ENCODE measurements at places on chromosomes 3 and 15.

DNA sequence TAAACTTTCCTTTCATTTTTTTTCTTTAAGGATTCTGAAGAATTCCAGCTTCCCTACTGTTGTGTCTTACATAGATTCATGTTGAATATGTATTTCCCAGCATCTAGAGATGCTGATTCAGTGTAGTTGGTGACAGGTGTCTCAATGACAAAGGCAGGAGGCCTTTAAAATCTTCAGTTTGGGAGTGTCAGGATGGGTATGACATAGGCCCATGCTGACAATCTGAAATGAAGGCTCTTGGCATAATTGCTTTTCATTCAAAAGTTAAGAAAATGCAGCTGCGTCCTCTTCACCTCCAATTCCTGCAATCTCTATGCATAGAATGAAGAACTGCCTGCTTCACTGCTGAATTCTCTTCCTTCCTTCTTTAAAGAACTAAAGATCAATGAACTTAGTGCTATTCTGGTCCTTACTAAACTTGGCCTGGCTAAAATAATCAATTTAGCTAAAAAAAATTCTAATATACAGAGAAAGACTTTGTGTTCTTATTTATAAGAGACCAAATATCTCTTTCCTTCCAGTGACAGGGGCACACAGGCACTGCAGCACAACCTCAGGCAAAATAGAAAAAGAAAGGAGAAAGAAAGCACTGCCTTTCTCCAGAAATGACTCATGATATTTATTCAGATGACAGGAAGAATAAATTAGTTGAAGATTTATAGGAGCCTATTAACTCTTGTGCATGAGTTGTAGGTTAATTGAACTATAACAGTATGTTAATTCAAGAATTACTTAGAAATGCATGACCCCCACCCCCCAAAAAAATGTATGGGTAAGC, 152.6 kb upstream of the GBE1 start:
- no peak for DNase-seq

- no peak for DNase-seq
Measured at GRCh38 chr3:37520907-37521341, 340.8 kb upstream of the CTDSPL start.

DNA sequence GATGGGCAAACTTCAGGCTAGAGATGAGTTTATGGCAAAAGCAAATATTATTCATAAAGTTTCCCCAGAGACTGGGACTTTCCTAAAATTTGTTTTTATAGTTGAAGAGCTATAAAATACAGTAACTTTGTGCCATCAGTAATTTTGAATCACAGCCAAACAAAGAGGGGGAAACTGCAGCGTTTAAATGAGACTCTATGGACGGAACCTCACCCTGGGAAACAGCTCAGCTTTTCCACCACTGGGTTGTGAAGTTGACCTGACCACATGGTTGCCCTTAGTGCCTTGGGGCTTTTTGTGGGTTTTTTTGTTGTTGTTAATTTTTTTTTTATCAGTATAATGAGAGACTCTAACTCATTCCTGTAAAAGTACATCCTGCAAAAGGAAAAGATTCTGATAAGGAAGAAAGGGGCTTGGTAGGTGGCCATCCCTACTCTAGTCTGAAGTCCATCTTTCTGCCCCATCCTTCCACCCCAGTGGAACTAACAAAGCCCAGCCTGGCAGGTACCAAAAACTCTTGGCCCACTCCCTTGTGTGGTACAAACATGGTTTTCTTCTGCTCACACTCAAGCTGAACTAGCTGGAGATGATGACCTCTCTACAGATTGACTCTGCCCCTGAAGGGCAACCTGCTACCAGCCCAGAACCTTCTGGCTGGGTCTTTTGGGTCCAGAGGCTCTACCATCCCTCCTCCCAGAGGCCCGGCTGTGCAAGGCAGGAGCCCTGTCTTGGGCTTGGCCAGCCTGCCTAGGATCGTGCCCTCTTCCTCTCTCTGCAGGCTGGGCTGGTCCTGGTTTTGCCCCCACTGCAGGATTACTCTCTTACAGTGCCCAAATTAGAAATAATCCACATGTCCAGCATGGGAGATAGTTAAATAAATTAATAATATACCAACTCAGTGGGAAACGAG, 41.2 kb downstream of the RLBP1 start:
- DNase-seq, result no peak

- no peak for DNase-seq
Measured at GRCh38 chr3:34056181-34056910, 257.9 kb downstream of the PDCD6IP start.

- no peak for DNase-seq
Measured at GRCh38 chr15:95549168-95549738, 781.2 kb upstream of the NR2F2 start.

GRCh38 chr3:21356402-21356801, 394.6 kb downstream of the ZNF385D start:
- no peak for DNase-seq

DNA sequence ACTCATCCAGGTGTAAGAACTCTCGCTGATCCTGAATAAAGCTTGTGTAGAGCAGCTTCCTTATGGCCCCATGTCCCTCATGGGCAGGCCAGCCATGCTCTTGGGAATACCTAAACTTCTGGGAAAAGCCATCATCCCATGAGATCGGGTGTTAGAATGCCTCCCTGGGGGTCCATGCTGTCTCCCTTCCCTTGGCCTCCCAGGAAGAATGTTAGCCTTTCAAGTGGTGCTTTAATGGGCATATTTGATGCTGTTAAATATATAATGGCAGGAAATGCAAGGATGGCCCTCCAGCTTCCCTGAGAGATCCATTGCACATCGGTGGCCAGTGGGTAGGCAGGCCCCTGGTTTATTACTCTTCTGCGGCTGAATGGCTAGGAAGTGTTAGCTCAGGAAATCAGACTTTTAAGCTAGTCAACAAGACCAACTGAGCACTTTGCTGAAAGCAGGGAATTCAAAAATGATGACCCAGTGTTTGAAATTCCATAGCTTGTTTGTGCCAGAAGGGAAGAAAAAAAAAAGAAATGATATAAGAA, 60.5 kb upstream of the LRTM1 start:
- DNase-seq, result no peak

- DNase-seq, result no peak
Measured at GRCh38 chr15:50425219-50425618, 1.0 kb downstream of the USP8 start.

GRCh38 chr15:40379374-40379773, 3.1 kb upstream of the KNSTRN start:
- no peak for DNase-seq

DNA sequence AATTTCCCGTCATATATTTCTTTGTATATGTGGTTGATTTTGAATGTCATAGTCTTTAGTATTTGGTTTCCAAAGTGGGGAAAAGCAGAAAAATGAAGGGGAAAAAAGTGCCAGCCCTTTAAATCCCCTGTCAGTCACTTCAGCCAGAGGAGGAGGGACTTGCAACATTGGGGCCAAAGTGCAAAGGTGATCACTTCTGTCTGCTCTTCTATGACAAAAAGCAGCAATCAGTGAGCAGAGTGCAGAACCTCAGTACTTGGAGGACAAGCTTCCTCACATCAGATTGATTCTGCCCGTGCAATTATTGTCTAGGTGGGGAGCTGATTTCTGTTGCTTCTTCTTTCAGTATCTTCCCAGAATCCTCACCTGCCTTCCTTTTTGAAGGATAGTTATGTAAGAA, 60.0 kb downstream of the STT3B start:
- DNase-seq, result no peak

DNA sequence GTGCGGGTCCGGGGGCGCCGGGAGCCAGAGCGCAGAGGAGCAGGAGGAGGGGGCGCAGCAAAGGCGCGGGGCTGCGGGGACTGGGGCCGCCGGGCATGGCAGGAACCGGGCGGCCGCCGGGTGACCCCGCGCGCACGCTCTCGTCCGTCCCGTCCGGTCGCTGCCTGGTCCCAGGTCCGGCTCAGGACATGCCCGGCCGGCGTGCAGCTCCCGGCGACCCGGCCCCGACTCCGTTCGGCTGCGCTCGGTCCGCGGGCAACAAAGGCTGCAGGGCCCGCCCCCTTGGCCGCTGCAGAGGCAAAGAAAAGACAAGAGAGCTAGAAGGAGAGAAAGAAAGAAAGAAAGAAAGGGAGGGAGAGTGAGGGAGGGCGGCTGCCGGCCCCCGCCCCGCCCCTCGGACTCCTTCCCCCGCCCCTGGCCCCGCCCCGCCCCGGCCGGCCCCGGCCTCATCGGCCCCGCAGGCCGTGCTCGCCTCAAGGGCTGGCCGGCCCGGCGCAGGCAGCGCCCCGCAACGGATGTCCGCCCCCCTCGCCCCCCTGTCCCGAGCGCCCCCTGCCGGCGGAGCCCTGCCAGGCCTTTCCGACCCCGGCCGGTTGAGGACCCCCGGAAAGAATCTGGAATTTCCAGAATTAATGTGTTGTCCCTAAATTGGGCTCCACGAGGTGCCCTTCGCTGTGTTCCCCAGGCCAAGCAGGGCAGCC, at the start of gene ADAMTS7:
ADAMTS7 (minus strand) TSS at position 341 of the 701 bp plus-strand sequence; CDS start at position 97, 244 bp downstream.
- DNase-seq, result peak; percentile 24

DNA sequence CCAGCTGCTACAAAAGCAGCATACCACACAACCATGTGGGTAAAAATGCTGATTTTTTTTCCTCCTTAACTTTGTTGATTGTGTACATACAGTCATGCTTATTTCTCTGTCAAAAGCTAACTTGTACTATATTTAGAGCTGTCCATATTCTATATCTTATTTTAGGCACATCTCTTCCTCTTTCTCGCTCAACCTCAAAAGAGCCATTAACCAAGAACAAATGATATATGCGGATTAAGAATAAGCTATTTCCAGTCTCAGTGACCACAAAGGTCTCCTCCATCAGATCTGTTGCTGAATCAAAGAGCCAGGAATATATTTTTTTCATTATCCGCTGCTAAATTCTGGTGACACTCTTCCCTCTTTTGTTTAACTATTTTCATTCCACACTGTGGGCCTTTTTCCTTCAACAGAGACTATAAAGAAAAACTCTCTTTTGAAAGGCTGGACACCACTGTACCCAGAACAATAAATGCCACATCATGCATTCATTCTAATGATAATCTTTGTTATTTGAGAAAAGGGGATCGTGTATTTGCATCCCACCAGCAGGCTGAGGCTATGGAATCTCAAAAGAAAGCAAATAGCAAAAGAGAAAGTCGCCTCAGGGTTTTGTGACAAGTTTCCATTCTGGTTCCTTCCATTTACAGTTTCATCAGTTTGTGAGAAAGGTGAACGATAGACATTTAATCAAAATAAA, 8.0 kb downstream of the TMEM212 start:
- DNase-seq, result no peak

- DNase-seq, result no peak
Measured at GRCh38 chr3:67509471-67510075, 144.8 kb downstream of the SUCLG2 start.

- peak; percentile 56 for DNase-seq
Measured at GRCh38 chr15:92667287-92667904, 11.8 kb upstream of the FAM174B start.

DNA sequence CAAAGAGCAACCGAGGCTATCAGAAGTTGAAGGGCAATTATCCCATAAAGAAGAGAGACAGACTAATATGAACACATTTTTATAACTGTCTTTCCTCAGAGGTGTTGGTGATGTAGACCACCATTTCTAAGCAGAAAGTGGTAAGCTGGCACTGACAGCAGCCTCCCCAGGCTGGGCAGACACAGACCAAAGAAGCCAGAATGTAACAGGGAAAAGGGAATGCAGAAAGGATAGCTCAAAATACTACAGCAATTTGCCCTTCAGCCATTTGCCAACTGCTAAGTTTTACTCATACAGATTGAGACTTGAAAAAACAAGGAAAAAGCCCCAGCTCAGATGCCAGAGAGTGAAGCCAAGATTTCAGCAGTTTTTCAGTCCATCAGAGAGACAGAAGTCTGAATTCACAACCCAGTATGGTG, 73.5 kb upstream of the ABI3BP start:
- DNase-seq, result no peak

- DNase-seq, result peak; percentile 64
Measured at GRCh38 chr3:160860346-160860745, 104.3 kb downstream of the PPM1L start.

DNA sequence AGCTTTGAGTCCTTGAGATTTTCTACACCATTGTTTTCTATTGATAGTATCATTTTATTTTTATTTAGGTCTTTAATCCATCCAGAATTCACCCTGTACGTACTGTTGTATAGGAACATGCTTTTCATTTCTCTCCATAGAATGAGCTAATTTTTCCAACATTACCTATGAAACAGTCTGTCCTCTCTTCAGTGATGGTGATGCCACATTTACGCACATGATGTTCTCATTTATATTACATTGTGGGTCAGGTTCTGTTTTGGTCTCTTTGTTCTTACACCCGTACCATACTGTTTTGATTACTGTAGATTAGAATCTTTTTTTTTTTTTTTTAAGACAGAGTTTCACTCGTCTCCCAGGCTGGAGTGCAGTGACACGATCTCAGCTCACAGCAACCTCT, 17.7 kb upstream of the VWA5B2 start:
- no peak for DNase-seq

DNA sequence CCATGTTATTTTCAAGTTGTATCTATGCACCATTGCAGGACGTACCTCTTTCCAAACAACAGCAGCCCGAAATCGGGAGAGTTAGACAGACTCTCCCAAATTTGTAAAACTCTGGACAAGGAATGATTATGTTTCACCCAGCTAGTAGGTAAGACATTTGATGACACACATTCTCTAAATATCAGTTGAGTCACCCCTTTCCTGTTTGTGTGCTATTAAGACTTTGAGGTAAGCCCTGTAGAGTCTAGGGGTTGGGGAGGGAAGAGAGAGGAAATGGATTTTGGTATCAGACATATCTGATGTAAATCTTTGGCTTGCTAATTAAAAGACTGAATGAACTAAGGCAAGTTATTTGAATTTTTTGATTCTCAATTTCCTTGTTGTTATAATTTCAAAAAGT, 999.0 kb downstream of the TUSC7 start:
- no peak for DNase-seq

- no peak for DNase-seq
Measured at GRCh38 chr15:98408231-98408630, 240.1 kb upstream of the IGF1R start.

GRCh38 chr3:69386556-69387385, 883 bp upstream of the FRMD4B start:
- DNase-seq, result no peak

GRCh38 chr3:130517602-130518001, 625 bp downstream of the COL6A6 start:
- no peak for DNase-seq

- DNase-seq, result no peak
Measured at GRCh38 chr3:141306276-141306675, 62.0 kb upstream of the ZBTB38 start.

DNA sequence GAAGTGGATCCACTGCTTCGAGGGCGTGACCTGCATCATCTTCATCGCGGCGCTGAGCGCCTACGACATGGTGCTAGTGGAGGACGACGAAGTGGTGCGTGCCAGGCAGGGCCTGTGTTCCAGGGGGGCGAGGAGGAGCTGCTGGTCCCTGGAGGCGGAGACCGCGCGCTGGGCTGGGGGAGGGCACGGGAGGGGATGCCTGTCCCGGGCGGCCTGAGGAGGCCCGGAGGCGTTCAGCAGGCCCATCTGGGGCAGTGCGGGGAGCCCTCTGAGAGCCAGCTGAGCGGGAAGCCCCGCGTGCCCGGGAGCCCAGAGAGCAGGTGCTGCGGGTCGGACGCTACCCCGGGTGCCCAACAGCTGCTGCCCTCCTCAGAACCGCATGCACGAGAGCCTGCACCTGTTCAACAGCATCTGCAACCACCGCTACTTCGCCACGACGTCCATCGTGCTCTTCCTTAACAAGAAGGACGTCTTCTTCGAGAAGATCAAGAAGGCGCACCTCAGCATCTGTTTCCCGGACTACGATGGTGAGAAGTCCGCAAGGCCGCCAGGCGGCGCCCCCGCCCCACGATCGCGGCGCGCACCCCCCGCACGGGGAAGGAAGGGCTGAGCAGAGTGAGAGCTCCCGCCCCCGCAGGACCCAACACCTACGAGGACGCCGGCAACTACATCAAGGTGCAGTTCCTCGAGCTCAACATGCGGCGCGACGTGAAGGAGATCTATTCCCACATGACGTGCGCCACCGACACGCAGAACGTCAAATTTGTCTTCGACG, 2.9 kb downstream of the GNAT1 start:
- no peak for DNase-seq
